ENCODE measurements at places on chromosomes 5 and 9.
A peak's percentile ranks its signal among the peaks of the same experiment; 100 is the strongest.

GRCh38 chr5:128684961-128685360 is 146.9 kb upstream of the FBN2 start:
- DNase-seq = no peak

DNA sequence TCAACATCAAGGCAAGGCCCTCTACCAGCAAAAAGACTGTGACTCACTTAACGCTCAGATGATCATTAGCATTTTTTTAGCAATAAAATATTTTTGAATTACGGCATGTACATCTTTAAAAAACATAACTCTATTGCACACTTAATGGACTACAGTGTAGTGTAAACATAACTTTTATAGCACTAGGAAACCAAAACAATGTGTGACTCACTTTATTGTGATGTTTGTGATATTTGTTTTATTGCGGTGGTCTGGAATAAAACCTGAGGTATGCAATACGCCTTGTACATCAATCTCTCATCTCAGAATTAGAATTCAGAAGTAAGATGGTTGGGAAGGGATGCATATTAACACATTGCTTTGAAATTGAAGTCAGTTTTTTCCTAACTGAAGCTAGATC is 106.9 kb upstream of the PTCH1 start:
- DNase-seq = no peak

DNA sequence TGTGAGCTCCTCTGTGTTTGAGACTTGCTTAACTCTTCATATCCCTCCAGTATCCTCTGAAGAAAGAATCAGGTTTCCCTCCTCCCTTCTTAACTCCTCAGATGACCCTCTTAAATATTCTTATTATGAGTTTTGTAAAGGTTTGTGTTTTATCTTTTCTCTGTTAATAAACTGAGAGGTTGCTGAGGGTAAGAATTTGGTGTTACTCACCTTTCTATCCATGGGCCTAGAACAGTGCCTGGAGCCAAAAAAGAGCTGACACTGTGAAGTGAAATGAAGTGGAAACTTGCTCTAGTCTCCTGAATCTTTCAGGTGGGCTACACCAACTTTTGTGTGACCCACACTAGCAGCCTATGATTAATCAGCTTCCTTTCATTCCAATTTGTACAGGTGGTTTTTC is 208.4 kb downstream of the CSNK1G3 start:
- DNase-seq = no peak

DNA sequence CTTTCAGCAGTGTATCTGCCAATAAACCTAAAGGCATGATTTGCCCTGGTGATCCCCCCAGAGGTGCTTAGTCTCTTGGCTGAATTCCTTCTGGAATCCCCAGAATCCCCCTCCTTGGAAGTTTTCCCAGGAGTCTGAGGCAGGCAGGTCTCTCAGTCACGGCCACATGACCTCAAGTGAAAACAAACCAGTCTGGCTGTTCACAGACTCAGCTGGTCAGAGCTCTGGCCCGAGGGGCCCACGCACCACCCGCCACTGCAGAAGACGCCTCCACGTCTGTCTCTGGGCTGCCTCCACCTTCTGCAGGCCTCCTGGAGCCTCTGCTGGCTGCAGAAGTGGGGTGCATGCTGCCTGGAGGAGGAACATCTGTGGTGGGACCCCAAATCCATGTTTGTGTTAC is 52.5 kb downstream of the HRH2 start:
- DNase-seq = no peak

GRCh38 chr9:83185488-83186154 is 122.7 kb upstream of the RASEF start:
- DNase-seq = no peak

- DNase-seq = no peak
Observed at GRCh38 chr5:147523069-147523468, 13.2 kb upstream of the DPYSL3 start.

DNA sequence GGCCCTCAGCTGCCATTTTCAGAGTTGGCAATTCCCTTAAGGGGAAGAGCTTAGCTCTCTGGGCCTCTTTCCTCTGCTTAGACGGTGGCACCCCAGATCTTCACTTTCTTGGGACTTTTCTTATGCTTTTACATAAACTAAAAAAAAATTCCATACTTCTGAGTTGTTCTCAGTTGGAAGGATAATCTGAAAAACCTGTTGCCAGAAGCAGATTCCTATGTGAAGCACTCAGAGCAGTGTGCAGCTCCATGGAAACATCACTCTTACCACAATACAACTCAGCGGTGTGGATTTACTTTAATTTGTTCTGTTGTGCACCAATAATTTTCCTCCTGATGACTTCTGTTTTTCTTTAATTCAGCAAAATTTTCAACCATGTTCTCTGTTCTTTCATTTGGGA is 44.1 kb upstream of the MROH2B start:
- no peak for DNase-seq

- DNase-seq = no peak
Observed at GRCh38 chr5:127970081-127970480, 113.5 kb upstream of the SLC12A2 start.

- DNase-seq = no peak
Observed at GRCh38 chr9:22911632-22912031, 465.0 kb downstream of the DMRTA1 start.

GRCh38 chr5:160961761-160962160 is 109.8 kb upstream of the ATP10B start:
- DNase-seq = no peak

DNA sequence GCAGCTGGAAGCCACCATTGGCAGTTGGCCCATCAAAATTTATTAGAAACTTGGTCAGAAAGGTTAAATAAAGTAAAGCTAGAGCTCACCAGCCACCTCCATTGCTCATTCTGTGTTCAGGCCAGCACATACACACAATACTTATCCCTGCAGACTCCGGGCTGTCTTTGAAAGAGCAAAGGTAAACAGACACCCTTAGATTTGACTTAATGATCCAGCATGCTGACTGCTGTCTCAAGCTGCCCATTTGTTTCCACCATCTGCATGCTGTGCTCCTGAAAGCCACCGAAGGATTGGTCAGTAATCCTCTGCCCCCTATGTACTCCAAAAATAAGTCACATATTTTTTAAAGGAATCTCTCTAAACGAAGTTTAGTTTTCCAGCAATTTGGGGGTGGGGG is 1059.8 kb upstream of the DMAC1 start:
- no peak for DNase-seq

DNA sequence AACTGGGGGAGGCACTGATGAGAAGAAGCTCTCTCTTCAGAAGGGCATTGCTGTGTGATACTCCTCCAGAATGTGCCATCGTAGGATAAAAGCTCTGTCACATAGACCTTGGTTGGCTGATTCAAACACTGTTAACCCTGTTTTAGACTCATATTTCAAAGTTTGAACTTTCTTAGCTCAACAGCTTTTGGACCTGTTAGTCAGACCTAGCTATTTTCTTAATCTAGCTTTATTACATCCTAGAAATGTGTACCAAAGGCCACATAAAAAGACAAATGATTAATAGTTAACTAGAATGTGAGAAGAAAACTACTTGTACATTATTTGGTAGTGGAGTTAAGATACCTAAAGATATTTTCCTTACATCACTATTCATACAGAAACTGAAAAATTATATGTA is 4.3 kb downstream of the RHOBTB3 start:
- no peak for DNase-seq

GRCh38 chr5:172766287-172767108 is 4.5 kb downstream of the DUSP1 start:
- DNase-seq = no peak

DNA sequence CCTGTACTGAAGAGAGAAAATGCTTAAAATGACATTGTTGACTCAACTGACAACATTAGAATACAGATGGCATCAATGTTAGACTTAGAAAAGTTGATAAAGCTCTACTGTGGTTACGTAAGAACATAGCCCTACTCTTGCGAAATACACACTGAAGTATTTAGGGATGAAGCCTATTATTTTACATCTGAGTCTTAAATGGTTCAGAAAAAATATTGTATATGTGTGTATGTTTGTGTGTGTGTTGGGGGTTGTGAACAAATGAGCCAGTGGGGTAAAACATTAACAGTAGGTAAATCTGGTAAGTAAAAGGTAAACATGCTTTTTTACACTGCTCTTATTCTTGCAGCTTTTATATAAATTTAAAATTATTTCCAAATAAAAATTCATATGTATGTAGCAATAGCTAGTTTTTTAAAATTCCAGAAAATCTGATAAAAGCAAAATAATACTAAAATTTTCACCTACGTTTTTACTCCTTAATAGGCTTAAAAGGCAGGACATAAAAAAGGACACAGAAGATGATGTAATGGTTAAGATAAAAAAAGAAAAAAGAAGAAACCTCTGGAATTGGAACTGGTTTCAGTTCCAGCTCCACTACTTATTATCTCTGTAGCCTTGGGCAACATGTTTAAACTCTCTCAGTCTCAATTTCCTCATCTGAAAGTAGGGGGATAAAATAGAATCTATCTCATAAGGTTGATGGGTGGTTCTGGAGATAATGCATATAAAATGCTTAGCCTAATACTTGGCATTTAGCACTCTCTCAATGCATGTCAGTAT is 44.3 kb downstream of the GARNL3 start:
- DNase-seq = no peak

DNA sequence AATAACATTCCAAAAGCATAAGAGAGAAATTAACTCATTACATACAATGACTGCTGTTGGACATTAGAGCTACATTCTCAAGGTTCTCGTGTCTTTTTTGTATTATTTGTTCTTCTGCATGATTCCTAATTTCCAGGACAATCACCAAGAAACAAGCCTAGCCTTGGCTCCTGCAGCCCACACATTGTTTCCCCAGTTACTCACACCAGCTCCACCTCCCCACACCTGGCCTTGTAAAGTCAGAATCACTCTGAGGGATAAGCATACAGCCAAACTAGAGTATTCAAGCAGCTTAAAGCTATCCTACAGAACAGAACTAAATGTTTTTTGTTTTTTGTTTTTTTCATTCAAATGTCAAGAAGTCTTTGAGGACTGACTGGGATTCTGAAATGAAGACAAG is 189.2 kb downstream of the HINT1 start:
- DNase-seq = no peak

GRCh38 chr9:437066-437465 is 222.4 kb downstream of the DOCK8 start:
- no peak for DNase-seq

DNA sequence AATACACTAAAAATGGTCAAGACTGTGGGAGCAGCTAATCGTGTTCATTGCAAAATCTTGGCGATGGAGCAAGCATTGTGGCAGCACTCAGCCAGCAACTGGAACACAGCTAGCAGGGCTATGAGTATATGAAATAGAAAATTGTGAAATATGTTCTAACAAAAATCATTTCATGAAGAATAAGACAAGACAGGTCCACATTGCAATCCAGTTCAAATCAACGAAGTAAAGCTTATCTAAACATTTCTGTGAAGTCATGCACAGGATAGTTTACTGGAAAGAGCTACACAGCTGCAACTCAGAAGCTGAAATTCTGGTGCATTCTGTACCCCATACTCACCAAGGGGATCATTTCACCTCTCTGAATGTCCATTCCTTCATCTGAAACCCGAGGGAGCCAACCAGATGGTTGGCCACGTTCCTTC is 5.3 kb upstream of the NFIL3 start:
- DNase-seq = no peak

DNA sequence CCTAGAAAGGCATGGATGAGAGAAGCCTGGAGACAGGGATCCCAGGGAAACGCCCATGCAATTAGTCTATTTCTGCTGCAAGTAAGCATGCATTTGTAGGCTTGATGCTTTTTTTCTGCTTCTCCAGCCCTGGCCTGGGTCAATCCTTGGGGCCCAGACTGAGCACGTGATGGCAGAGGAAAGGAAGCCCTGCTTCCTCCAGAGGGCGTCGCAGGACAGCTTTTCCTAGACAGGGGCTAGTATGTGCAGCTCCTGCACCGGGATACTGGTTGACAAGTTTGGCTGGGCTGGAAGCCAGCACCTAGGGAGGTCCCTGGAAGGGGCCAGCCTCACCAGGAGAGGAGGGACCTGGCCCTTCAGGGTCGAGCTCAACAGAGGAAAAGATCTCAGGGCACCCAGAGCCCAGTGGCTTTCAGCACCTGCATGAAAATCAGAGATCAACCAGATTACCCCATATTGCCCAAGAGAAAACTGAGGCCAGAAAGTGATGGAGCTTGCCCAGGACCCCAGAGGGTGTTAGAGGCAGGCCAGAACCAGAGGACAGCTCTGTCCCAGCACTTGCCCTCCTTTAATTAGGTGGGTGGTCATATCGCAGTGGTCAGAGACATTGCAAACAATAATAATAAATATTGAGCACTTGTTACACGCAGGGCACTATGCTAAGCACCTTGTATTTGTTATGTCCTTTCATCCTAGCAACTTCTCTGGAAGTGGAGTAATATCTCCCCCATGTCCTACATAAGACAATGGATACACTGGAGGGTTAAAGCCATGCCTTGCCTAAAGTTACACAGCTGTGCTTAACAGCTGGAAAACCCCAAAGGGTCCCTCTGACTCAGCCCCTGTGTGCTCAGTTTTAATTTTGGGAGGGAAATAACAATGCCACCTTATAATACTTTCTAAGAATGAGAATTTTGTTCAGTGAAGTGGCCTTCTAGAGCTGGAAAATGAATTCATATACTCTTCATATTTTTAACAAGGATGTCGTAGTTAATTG is 67.1 kb downstream of the KLF4 start:
- peak; percentile 28 for DNase-seq

DNA sequence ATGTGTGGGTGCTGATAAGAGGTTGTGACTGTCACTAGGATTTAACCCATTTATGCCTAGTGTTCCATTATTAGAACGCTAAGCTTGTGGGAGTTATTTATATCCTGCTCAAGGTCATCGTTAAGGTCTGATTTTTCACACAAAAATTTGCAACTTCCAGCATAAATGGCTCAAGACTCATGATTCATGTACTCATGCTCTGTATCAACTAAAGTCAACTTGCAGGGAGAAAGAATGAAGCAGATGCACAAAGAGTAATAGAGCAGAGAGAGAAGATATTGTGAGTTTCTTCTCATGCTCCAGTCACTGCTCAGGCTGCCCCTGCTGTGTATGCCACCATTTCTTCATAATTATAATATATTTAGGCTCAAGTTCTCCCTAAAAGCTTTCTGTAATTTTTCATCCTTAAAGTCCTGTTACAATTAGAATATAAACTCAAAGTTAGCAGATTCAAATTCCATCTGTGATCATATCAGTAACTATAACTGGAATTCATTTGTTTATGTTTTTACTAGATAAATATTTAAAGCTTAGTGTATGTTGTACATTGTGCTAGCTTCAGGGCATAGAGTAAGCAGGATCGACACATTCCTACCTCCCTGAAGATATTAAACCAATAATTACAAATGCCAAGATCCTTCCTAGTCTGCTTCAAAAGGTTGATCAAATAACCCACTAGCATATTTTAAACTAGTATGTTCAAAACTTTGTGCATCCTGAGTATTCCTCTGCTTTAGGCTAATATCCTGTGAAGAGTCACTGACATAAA is 136.7 kb downstream of the NUDT12 start:
- DNase-seq = no peak

DNA sequence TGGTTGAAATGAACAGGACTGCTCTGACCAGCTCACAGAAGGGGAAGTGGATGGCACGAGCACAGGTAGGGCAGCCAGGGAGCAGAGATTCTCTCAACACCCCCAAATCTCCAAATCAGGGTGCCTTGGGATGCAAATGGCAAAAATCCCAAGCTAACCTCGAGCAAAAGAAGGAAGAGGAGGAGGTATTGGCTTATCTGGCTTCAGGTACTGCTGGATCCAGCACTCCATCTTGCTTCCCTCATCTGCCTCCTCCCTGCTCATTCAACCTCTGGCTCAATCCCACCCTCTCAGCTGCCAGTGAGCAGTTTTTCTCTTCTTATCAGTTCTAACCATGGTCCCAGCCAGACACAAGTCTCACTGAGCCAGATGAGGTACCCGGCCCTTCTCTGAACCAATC is 41.6 kb upstream of the GGTA1 start:
- DNase-seq = no peak
